ENCODE measurements at places on chromosomes 4 and X.

DNA sequence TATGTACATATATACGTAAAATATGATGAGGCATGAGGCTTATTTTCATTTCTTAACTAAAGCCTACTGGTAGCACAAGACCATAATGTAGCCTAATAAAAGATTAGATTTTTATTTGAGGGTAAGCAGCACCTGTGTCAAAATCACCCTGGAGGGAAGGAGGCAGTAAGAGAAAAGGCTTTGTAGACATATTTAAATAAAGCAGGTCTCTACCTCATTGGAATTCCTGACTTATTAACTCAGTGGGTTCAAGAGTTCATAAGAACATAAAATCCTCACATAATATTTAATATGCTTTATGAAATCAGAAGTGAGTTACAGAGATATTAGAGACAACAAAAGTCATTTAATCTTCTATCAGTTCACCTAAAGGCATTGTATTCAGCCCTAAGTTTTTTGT is 261.6 kb upstream of the ANKRD50 start:
- DNase-seq: no peak

GRCh38 chr4:117481742-117482141 is 396.4 kb upstream of the TRAM1L1 start:
- no peak for DNase-seq

GRCh38 chr4:185874516-185875230 is 62.7 kb upstream of the SORBS2 start:
- DNase-seq: no peak

- DNase-seq: no peak
Observed at GRCh38 chrX:123199338-123199737, 15.3 kb downstream of the GRIA3 start.

- no peak for DNase-seq
Observed at GRCh38 chrX:149699761-149700160, 12.1 kb upstream of the MAGEA11 start.

DNA sequence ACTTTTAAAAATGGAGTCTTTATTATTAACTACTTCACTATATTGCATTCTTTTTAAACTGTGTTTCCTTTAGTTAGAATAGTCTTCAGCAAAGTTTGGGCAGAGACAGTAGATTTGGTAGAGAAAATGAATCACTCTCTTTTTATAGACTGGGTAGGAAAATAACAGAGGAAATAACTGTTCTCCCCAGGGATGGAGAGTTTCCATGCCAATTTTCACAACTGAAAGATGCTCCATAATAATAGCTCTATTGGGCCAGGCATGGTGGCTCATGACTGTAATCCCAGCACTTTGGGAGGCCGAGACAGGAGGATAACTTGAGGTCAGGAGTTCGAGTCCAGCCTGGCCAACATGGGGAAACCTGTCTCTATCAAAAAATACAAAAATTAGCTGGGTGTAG is 13.1 kb downstream of the HSD17B13 start:
- DNase-seq: no peak

GRCh38 chr4:145388043-145388442 is 93.6 kb upstream of the SMAD1 start:
- DNase-seq: no peak

DNA sequence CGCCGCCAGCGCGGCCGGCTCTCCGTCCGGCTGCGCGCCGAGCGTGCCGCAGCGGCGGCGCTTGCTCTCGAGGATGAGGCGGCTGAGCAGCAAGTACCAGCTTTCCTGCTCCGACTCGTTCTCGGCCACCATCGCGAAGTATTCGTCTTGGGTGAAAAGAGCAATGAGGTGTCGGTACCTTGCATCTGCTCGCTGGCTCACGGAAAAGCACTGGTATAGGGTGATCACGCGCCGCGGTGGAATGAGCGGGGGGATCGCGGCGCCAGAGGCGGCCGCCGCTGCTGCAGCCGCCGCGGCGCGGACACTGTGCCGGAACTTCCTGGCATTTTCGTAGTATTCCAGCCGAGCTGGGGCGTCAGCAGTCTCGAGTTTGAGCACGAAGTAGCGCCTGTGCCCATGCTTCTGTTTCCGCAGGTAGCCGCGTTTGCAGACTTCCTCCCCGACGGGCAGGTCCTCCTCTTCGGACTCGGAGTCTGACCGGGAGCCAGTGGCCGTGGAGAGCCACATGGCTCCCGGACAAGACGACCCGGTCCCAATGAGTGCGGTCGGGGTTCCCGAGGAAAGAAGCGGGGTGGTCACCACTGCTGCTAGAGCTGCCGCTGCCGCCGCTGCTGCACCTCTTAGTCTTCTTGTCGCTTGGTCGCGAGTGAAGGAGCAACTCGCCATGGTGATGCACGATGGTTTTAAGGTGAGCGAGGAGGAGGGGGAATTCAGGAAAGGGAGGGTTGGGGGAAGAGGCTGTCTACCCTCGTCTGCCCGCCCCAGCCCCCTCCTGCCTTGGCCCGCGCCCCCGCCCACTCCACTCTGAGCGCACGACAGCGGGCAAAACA is 469 bp downstream of the IRS4 start:
- DNase-seq: no peak

DNA sequence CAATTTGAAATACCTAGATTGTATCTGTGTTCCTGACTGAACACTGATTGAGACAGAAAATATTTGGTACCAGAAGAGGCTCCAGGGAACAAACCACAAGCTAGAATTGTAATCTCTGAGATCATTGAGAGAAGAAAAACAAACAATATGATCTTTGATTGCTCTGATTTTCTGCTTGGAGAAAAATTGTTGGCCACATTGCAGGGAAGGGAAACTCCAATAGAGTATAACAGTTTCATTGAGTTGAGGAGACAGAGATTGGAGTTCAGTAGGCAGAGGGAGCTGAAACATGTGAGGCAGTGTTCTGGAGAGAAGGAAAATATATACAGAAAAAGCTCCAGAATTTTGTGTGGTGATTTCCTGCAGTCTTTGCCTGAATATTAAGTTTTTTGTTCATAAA is 158.2 kb downstream of the C4orf33 start:
- no peak for DNase-seq

GRCh38 chr4:165133150-165133549 is 20.5 kb upstream of the TMEM192 start:
- no peak for DNase-seq

GRCh38 chrX:110748256-110748806 is 47.3 kb downstream of the CHRDL1 start:
- no peak for DNase-seq

DNA sequence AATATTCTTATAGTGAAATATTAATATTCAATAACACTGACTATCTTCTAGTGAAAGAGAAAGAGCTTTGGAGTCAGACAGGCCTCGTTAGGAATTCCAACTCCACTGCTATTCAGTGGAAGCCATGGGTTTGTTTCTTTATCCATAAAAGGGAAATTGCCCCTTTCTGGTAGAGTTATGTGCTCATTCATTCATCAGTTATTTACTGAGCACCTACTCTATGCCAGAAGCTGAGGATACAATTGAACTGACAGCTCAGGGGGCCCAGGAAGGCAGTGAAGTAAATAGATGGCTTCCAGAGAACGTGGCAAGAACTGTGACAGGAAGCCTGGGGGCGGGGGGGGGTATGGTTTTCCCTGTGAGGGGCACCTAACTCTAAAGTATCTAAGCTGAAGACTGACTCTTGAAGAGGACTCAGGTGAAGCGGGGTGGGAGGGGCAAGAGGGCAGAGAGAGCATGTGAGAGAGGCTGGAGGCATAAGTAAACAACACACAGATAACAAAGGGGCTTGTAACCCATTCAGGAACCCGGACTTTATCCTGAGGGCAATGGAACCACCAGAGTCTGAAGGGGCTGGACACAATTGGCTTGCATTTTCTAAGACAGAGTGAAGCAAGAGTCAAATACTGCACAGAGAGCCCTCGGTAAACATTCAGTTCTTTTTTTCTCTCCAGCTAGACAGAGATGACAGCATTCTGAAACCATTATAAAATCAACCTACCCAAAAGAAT is 20.3 kb downstream of the ANXA5 start:
- DNase-seq: no peak

DNA sequence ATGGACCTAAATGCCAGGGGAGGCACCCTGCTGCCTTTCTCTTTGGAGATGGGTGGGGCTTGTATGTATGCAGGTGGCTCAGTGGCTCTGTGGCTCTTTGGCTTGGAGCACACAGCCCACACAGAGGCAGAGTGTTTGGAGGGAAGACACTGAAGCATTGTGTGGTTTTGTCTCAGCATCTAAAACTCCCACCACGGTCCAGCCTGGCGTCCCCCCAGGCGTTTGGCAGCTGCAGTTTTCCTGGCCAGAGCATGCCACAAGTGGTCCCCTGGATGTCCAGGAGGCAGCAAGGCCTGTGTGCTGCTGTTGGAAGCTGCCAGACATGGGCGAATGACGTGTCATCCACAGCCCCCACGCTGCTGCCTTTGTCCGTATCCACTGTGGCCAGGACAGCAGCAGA is 32.2 kb upstream of the PSAPL1 start:
- DNase-seq: no peak

GRCh38 chr4:98638661-98639060 is 19.8 kb downstream of the TSPAN5 start:
- DNase-seq: no peak

- DNase-seq: peak; percentile 18
Observed at GRCh38 chr4:98510757-98511517, 147.5 kb downstream of the TSPAN5 start.

Measured in stimulated activated CD4-positive, alpha-beta T cell treated with anti-CD3 and anti-CD28 coated beads, Interleukin-12 subunit alpha, Interleukin-12 subunit beta, amount 100 ng/mL, for 24 hours (primary cell).